Stimulated activated CD4-positive, alpha-beta T cell treated with anti-CD3 and anti-CD28 coated beads, Interleukin-12 subunit alpha, Interleukin-12 subunit beta, amount 100 ng/mL, for 4 hours (primary cell): ENCODE measurements at places on chromosomes 7 and 10.

DNA sequence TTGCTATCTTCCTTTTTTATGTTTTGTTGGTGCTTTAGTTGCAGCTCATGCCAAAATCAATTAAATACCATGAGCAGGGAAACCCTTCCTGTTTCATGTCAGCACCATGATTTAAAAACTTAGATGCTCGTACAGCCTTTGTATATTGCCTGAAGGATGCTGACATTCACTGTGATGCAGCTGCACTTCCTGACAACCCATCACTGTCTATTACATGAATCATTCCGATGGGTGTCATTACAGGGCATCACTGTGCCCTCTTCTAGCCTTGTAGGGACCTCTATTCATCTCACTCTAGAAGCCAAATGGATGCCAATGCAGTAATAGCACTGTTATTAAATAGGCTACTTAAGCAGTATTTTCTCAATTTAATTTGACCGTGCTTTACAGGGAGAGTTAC is 18.3 kb upstream of the ITGB1 start:
- no peak for DNase-seq

GRCh38 chr7:87473986-87474385 is 1.5 kb downstream of the ABCB4 start:
- no peak for DNase-seq

- no peak for DNase-seq
These were observed 1.8 kb downstream of the CHST12 start for GRCh38 chr7:2405201-2405600.

DNA sequence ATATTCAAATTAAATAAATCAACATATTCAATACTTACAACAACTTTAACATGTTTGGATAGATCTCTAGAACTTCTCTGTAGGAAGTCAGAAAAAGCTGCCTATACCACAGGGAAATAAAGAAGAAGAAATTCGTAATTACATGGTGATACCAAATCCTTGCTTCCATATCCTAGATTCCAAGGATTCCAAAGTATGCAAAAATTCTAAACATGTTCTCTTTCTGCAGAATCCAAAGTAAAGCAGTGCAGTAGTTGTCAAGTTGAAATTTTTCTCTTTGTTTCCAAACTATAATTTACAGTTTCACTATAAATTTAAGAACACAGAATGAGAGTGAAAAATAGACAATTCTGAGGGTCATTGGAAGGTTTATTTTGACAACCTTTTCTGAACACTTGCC is 233.7 kb upstream of the PTN start:
- DNase-seq = no peak

- no peak for DNase-seq
These were observed 158.2 kb downstream of the CELF2 start for GRCh38 chr10:11175823-11176243.

- no peak for DNase-seq
These were observed 265.1 kb upstream of the ZNF32 start for GRCh38 chr10:43913676-43914235.

GRCh38 chr7:4794591-4795350 is 19.3 kb downstream of the AP5Z1 start:
- DNase-seq = no peak

GRCh38 chr7:14020339-14020900 is 31.0 kb upstream of the ETV1 start:
- no peak for DNase-seq

DNA sequence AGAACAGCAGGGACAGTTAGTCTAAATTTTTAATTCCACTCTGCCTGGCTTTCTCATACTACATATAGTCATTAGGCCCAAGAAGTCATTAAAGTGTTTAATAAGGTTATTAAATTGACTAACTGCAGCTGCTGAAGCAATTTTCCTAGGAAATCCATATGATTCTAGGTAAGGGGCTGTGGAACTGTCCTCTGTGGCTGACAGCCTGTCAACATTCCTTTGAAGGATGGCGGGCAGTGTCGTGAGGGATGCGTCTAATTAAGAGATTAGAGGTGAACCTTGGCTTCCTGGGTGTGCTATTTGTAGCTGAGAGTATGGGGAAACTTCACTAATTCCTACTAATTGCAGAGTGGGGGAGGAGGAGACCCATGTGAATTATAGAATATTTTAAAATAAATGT is 64.6 kb downstream of the SNX10 start:
- no peak for DNase-seq

DNA sequence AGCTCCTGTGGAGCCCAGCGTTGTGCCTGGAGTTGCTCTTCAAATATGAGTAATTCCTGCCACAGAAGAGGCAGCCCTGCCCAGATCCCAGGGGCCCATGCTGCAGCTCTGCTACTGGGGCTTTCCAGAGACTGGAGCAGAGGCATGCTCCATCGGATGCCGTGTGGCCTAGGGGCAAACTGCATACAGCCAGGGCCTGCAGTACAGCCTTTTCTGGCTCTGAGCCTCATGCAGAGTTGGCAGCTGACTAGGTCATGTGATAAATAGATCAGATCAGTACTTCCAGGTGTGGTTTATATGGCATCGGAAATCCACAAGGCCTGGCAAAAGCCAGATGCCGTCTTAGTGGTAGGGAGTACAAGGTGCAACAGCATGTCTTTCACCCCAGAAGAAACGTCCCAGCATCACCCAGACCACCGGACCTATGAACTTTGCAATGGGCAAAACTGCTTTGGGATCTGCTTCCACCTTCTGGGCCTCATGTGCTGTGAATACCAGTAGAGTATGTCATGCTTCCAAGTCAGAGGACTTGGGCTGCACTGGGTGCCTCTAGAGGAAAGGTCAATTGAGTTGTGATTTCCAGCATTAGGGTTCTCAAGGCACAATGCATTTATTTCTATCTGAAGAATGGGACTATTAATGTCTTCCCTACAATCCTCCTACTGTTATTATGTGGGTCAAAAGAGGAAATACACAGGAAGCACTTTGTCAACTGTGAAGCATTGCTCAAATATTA is 250.7 kb upstream of the ZNF32 start:
- no peak for DNase-seq

- DNase-seq = no peak
These were observed 161.8 kb upstream of the CACNA2D1 start for GRCh38 chr7:82605247-82605864.

- DNase-seq = no peak
These were observed 136.2 kb upstream of the SHH start for GRCh38 chr7:155948423-155948822.

DNA sequence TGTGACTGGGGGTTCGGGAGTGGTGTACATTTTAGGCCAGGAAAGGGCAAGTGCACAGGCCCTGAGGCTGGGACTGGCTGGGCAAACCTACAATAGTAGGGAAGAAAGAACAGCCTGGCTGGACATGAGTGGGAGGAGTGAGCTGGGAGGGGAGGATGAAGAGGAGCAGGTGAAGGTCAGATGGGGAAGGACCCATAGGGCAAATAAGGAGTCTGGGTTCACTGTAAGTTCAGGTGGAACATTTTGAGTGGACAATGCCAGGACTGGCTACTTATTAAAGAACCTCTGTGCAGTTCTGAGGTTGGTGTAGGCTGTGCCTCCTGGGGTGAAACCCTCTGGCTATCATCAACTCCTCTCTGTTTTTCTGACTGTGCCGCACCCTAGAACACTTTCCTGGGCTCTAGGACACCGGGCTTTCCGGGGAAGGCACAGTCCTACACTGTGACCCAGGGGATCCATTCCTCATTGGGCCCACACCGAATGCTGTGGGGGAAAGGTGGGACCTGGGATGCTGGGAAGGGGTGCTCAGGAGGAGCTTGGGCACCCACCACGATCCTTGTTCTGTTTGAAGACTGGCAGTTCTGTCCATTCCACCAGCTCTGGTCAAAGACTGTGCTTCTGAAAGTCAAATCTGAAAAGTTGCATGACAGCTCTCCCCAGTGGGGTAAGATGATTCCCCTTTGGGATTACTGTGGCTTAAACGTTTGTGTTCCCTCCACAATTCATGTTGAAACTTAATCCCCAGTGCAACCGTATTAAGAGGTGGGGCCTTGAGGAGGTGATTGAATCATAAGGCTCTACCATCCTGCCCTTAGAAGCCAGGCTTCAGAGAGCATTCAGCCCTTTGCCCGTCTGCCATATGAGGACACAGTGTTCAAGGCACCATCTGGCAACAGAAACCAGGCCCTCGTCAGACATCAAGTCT is 4.0 kb upstream of the MMP21 start:
- DNase-seq = no peak

- no peak for DNase-seq
These were observed 9.3 kb downstream of the LZTS2 start for GRCh38 chr10:101008823-101009423.

- no peak for DNase-seq
These were observed 386.8 kb upstream of the NFE2L3 start for GRCh38 chr7:25765110-25765655.

- no peak for DNase-seq
These were observed 90.8 kb upstream of the NRG3 start for GRCh38 chr10:81784111-81784597.

DNA sequence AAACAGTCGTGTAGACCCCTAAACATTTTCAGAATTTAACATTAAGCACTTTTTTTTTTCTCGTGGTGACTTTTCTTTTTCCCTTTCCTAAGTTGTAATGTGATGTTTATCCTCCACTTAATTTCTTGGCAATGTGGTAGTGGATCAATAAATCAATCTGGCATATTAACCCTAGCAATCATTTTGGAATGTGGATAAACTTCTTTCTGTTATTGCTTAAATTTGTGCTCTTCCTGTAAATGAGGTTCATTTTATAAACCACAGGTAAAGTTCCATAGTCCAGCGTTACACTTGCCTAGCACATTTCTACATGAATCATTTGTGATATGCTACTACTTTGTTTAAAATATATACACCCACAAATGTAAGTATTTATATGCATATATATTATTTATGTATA is 247.4 kb upstream of the ETV1 start:
- no peak for DNase-seq

DNA sequence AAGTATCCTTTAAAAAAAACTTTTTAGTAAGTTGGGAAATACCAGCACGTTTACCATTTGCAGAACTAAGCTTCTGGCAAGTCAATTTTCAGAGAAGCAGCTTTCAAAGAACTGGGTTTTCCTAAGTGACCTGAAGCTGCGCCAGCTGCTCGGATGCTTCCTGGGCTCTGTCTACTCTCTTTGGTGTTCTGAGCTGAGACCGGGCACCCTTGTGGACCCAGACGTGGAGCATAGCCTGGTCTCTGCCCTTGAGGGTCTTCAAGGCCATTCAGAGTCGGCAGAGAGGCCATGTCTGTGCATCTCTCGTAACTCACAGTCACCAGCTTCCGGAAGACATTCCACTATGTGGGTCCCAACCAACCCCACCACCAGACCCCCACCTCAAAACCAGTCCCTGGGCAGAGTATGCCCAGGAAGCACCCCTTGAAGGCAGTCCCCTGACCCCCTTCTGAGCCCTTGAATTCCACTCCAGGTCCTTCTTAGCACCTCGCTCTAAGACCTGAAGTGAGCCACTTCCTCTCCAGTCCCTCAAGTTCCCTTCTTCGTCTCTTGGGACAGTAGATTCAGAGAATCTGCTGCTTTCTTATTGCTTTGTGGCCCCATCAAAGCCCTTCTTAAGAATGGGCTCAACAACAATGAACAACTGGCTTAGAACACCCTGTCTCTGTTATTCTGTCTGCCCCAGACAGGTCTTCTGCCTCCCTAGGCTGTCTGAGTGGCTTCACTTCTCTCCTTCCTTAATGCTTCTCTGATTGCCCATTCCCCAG is 8.5 kb downstream of the CALML5 start:
- DNase-seq = no peak

- no peak for DNase-seq
These were observed 283 bp upstream of the TRDMT1 start for GRCh38 chr10:17201794-17202116.

DNA sequence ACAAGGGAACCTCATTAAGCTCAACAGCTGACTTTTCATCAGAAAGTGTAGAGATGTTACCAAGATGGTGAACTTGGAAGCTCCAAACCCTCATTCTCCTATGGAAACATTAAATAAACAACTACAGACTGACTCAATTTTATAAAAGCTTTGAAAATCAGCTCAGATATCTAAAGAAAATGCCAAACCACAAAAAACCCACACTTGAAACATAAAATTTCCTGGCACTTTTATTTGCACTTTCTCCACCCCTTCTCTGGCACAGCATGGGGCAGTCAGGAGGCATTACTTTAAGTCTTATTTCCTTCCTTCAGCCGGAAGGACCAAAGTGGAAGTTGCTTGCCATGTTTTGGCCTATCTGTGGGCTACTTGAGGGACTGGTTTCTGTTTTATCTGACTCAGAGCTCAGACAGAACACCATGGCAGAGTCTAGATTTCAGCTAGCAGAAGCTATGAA is 114.7 kb downstream of the ODAD2 start:
- no peak for DNase-seq

DNA sequence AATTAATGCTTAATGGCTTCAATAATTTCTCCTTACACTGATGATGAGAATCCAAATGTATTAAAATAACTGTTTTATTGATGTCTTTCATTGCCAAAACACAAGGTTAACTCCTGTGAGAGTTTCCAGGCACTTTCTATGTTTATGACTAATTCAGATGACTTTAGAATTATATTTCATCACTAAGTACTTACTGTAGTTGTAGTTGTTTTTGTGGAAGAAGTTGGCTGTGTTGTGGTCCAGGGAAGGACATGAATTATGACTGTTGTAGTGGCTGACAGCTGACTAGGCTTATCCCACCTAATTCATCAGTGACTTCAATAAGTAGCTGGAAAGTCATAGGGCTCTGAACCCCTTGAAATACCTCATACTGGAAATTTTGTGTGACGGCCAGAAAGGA is 254.8 kb downstream of the HGF start:
- no peak for DNase-seq

GRCh38 chr10:88131511-88132139 is 268.2 kb downstream of the PTEN start:
- DNase-seq = no peak

- DNase-seq = no peak
These were observed 507.8 kb downstream of the SORCS3 start for GRCh38 chr10:105148921-105149320.

GRCh38 chr10:95406651-95407280 is 116.0 kb upstream of the PDLIM1 start:
- no peak for DNase-seq

- no peak for DNase-seq
These were observed 300.6 kb downstream of the ZEB1 start for GRCh38 chr10:31619531-31620061.

GRCh38 chr7:80699721-80700256 is 61.3 kb downstream of the CD36 start:
- no peak for DNase-seq

- DNase-seq = no peak
These were observed 258.0 kb upstream of the SP4 start for GRCh38 chr7:21169667-21170580.

DNA sequence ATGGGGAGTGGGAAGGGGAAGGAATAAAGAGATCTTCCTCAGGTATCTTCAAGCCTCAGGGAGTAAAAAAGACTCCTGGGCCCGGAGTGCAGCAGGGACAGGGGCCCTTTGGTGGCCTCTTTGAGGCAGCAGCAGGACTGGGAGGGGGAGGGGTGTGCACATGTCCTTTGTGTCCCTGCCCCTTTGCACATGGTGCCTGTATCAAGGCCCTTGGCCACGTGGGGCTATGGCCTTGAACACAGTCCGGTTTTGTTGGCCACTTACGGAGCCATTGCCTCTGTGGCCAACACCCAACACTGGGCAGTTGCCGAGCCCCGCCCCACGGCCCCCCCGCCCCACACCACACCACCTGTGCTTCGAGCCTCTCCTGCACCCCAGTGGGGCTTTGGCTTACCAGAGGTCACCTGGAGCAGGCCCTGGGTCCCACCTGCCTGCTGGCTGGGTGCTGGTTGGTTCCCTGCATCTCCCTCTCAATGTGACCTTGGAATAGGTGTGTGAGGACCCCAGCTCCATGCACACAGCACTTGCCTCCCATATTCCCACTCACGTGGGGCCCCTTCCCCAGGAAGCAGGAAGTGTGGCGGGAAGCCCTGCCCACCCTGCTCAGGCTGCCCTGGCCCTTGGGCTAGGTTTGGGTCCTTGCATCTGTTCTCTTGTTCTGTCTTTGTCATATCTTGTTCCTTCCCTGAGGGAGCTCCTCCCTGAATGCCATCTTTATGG is 5.4 kb downstream of the SAP25 start:
- no peak for DNase-seq
